Activated naive CD4-positive, alpha-beta T cell (primary cell): ENCODE measurements at places on chromosomes 7 and 10.

DNA sequence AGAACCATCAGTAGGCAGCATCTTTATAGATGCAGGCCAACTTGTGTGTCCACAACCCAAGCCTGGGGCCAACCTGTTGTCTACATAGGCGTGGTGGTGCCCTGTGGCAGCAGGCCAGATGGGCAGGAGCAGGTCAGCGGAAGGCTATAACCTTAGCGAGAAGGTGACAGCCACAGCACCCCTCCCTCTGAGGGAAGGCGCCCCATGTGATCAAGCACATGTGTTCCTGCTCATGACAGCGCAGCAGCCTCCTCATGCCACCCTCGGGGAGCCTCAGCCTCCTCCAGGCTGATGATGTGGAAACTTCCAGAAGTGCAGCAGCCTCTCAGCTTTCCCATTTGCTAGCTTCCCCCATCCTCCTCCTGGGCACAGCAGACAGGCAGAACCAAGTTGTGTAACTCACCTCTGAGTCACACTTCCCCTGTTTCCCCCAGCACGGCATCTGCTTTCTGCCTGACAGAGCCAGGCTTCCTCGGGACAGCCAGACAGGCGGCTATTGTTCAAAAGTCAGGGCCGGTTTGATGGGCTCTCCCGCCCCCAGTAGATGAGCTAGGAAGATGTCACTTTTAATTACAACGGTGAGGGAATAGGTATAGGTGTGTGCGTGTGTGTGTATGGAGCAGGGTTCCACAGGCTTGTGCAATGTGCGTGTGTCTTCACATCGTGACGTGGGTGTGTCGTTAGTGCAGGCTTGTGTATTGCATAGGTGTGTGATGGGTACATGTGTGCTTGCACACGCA is 312.0 kb upstream of the ZMIZ1 start:
- no peak for DNase-seq

GRCh38 chr10:59705931-59706330 is 3.7 kb downstream of the SLC16A9 start:
- DNase-seq: no peak

DNA sequence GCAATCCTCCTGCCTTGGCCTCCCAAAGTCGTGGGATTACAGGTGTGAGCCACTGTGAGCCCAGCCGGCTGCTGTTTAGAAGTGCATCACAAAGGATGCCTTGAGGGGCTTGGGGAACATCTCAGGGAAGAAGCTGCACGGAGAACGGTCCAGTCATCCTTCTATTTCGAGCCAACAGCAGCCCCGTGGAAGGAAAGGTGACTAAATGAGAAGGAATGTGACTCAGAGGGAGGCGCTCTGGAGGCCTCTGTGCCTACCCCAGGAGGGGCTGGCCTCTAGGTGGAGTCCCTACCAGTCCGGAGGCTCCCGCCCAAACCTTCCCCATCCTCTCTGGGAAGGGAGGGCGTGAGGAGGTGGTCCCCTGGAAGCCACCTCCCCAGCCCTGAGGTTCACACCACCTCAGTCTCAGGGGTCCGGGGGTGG is 76.2 kb downstream of the CTBP2 start:
- no peak for DNase-seq

- DNase-seq: no peak
These were observed 84.9 kb downstream of the ZNF365 start for GRCh38 chr10:62459072-62459471.
